Liver (tissue), 10 donors: ENCODE measurements at places on chromosomes 7 and 10.

DNA sequence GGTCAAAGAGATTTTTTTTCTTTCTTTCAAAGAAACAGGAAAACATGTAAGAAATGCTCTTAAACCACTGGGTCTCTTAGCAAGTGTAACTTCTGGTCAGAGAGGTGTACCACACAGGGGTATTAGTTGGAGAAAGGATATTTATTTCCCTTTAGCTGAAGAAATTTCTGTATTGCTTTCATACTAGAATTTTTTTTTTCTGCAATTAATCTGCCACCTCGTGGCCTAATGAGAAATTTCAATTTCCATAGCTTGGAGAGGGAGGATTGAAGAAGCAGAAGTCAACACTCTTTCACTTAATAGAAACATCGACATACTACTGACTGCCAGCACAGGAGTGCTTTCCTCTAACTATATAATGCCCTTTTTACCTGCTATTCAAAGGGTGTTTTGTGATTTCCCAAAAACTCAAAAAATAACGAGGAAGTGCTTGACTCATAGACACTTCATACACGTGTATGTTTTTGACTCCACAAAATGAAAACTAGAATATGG is 177.6 kb upstream of the NAMPT start:
- DNase-seq = no peak

- DNase-seq = no peak
These were observed 87.8 kb downstream of the DYNC2I1 start for GRCh38 chr7:158944195-158944594.

DNA sequence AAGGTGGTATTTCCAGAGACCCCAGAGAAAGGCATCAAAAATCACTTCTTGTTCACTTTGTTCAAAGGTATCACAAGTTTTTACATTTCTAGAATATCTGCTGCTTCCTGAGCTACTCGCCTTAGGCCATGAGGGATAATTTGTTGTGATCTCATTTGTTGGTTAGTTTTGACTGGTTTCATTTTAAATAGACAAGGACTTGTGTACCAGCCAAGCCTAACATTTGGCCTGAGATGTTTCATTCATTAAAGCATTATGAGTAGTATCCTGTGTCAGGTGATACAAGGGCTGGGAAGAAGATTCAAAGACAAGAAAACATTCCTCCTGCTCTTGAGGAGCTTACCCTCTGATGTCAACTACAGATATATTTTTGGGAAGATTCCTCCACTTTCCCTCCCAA is 170.3 kb upstream of the FAM171A1 start:
- no peak for DNase-seq

- DNase-seq = no peak
These were observed 198.9 kb downstream of the WDR37 start for GRCh38 chr10:1255118-1255517.

GRCh38 chr10:15486404-15486803 is 115.3 kb upstream of the FAM171A1 start:
- DNase-seq = no peak

DNA sequence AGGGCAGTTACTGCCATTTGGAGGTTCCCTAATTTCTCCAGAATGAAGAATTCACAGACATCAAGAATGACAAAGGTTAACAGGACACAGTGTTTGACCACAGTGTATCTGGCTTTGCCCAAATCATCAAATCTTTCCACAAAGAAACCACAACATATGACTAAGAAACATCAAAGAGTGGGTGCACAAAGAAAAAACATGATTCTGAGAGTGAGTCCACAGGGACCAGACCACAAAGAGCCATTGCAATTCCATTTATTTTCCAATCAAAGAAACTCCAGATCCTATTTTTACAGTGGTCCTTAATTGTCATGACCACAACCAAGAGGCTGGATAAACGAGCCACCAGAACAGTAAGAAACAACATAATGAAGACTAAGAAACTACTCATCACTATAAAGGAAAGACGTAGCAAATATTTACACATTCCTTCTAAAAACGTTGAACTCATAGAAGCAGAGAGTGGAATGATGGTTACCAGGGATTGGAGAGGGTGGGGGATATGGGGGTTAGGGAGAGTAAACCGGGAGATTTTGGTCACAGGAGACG is 286.5 kb downstream of the DOCK4 start:
- DNase-seq = no peak

GRCh38 chr7:8444468-8444769 is 11.0 kb downstream of the NXPH1 start:
- no peak for DNase-seq

- DNase-seq = no peak
These were observed 5.9 kb downstream of the EBF3 start for GRCh38 chr10:129958148-129958628.

- DNase-seq = peak; percentile 49
These were observed at the start of gene TMEM72 for GRCh38 chr10:44911081-44911540. Gene TMEM72 (plus strand): TSS chr10:44911337. CDS start chr10:44911513, 176 bp downstream.

DNA sequence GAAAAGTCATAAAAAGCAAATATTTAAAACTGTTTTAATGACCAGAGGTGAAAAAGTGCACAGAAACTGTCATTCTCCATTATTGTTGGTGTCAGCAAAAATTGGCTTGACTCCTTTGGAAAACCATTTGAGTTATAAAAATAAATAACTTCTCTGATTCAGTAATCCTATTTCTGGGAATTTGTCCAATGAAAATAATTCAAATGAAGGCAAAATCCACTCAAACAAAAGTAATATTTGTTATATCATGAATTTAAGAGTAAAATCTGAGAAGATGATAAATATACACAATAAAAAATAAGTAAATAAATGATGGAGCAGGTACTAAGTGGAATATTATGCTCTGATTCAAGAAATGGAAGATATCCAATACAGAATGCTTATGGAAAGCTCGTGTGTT is 326.6 kb upstream of the KLF6 start:
- DNase-seq = no peak

DNA sequence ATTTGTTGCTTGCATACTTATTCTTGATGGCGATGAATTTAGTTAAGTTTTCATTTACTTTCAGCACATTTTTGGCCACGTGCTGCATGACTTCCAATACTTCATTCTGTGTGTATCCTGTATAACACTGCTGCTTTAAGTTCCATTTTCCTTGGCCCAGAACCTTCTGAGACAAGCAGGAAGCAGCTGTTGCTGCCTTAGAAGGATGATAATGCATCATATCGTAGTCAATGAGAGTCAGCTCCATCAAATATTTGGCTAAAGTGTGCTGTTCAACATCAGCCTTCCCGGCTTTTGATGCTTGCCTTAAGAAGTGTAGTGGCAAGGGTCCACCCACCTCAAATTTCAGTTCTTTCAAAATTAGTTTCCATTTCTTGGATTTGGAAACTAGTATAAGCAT is 59.2 kb upstream of the GLCCI1 start:
- no peak for DNase-seq

DNA sequence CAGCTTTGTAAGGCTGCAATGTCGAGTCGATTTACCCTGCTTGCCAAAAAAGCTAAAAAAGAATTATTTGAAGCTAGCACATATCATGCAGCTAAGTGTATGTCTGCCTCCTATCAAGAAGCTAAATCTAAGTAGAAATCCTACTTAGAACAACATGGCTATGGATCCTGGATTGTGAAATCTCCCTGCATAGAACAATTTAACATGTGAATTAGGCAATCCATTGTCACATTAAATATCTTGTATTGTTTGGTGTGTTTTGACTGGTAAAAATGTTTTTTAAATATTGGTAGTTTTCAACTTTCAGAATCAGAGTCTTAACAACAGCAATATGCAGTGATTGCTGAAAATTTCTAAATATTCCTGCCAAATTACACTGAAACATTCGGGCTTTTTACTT is 73.3 kb downstream of the SKIDA1 start:
- no peak for DNase-seq

- peak; percentile 55 for DNase-seq
These were observed 45.0 kb downstream of the ALOX5 start for GRCh38 chr10:45418849-45419675.

DNA sequence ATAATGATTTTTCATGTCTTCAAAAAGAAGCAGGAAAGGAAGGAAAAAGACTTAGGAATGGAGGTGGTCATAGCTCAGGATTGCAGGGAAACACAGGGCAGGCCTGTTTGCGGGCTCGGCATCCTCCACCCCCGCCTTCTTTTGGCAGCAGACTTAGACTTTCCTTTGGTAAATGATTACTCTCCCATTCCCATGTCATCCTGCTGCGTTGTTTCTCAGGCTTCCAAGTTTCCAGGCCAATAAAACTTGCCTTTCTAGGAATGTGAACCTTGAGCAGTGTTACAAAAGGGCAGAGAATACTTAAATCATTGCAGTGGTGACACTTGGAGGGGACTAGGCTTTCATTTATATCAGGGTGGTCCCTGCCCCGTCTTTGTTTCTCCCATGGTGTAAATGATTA is 34.0 kb upstream of the DGKB start:
- no peak for DNase-seq

DNA sequence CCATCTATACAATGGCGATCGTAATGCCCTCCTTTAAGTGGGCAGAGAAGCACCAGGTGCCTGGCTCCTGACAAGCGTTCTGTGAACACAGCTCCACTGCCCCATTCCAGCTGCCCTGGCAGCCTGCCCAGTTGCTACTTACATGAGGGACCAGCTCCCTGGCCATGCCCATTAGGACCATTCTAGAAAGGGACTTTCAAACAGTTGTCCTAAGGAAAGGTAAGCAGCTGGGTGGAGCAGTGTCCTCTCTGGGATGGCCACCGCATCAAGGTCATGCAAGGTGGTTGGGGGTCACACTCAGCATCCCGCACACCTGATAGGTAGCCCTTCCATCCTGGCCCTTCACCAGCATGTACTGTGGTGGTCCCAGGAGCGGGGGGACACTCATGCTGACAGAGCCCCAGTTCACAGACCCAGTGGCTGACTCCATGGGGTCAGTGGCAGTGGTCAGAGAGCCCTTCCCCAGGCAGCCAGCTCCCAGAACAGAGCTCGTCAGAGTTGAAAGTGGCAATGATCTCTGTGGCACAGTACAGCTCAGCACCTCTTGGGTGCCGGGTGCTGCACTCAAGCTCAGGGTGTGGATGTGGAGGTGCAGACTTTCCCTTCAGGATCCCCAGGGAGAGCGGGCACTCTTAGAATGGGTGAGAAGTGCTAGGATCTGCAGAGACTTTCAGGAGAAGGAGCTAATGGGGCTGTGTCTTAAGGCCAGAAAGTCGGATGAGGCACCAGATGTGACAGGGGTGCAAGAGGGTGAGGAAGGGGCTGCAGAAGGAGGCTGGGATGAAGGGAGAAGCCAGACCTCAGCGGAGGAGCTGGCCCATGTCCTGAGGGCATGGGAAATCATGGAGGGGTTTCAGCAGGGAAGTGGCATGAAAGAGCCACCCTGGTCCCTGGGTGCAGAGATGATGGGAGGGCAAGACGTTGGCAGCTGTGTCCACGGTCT is 10.9 kb downstream of the MMRN2 start:
- DNase-seq = no peak

DNA sequence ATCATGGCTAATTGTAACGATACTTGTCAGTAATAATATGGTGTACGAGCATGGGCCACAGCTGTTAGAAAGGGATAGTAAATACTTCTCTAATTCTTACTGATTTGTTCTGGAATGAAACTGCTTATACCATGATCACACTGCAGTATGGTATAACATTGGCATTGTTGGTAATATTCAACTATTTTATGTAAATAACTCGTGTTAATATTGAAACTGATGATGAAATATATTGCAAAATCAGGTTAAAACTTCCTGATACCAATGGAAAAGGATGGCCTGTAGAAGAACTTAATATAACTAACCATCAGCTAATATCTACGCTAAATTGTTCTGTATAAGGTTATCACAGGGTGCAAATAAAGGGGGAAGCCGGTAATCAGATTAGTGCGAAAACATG is 10.3 kb downstream of the OR2A14 start:
- DNase-seq = no peak

GRCh38 chr10:30751678-30752331 is 122.3 kb upstream of the LYZL2 start:
- DNase-seq = peak; percentile 77

GRCh38 chr7:84218681-84219080 is 24.1 kb upstream of the SEMA3A start:
- no peak for DNase-seq

GRCh38 chr7:128352153-128352537 is 8.4 kb upstream of the RBM28 start:
- no peak for DNase-seq

- DNase-seq = no peak
These were observed 5.5 kb upstream of the MDFIC start for GRCh38 chr7:114916261-114916892.

GRCh38 chr10:114526126-114526503 is 121.8 kb upstream of the AFAP1L2 start:
- no peak for DNase-seq

DNA sequence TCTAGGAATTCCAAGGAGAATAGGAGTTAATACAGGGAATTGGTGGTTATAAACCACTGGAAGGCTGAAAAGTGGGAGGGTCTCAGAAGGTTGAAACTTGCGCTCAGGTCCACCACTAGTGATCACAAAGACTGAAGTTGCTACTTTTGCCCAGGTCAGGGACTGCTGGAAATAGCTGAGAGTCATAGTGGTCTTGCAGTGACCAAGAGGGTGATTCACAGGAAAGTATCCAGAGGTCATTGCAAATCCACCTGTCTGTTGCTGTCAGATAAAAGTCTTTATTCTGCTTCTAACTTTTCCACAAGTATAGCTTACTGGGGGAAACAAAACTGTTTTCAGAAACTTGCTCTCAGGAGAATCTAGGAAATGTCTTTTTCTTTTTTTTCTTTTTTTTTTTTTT is 211.5 kb upstream of the PRSS1 start:
- no peak for DNase-seq

DNA sequence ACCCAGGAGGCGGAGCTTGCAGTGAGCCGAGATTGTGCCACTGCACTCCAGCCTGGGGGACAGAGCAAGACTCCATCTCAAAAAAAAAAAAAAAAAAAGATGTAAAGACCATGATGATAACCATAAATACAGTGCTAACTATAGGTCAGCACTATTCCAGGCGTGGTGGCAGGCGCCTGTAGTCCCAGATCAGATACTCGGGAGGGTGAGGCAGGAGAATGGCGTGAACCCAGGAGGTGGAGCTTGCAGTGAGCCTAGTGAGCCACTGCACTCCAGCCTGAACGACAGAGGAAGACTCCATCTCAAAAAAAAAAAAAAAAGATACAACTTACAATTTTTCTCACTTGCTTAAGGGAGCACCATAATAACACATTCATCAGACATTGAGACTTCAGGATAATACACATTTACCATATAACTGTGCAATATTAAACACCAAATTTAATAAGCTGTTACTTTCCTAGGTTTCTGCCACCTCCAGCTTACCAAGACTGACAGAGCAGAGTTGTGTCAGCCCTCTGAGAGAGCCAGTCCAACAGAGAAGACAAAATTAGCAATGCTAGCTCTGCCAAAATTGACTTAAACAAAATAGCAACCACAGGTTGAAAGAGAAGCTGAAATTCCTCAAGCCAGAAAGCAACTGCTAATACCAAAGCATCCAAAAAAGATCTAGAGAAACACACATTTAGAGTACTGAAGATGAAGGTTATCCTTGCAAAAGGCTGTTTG is 8.2 kb downstream of the DNA2 start:
- no peak for DNase-seq

GRCh38 chr7:46625032-46625431 is 704.0 kb upstream of the IGFBP3 start:
- no peak for DNase-seq

DNA sequence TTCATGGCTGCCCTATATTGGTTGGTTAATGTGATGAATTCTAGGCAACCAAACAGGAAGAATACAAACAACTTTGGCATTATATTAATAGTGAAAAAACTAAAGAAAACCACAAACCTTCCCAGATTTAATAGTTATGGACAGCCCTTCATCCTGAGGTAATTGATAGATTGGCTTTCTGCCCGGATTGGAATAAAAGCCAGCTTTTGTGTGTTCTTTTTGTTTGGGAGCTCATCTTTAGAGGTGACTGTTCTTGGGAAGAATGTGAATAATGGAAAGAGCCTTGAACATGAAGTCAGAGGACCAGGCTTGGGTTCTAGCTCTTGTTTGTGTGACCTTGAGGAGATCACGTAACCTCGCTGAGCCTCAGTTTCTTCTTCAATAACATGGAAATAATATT is 92.3 kb downstream of the VTI1A start:
- DNase-seq = no peak
